ENCODE measurements at places on chromosomes 4 and X.

DNA sequence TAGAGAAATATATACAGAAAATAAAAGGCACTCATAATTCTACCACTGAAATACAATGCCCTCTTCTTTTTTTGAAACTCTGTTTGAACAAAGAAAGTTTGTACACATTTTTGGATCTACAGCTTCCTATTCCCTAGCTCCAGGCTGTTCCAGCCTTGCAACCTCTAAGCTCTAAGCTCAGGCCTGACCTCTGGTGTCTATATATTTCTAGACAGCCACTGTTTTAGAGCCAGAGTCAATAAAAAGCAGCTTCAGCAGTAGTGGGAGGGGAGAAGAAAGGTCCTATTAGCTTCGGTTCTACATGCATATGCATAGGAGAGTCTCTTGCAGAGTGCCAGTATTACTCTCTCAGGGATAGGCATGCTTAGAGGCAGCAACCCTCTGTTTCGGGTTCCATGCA, 39.7 kb downstream of the CLDN2 start:
- no peak for DNase-seq

- DNase-seq = no peak
Measured at GRCh38 chr4:73259571-73260090, 1.0 kb upstream of the ANKRD17 start.

- DNase-seq = no peak
Measured at GRCh38 chr4:181420950-181421349, 822.3 kb upstream of the TENM3 start.

DNA sequence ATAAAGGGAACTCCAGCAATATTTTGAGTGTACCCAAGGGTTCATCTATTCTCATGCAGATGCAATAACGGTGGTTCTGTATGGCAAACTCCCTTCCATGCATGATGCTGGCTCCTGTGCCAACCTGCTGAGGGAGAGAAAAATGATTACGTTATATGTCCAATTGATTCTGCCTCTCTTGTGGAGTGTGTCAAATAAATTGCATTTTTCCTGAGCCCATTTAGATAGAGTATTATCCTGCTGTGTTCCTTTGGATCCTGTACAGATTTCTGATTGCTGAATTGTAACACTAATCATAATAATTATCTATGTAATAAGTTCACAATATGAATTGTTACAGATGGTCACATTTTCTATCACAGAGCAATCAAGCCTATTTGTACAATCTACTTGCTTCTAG, 821.7 kb downstream of the C4orf33 start:
- no peak for DNase-seq

DNA sequence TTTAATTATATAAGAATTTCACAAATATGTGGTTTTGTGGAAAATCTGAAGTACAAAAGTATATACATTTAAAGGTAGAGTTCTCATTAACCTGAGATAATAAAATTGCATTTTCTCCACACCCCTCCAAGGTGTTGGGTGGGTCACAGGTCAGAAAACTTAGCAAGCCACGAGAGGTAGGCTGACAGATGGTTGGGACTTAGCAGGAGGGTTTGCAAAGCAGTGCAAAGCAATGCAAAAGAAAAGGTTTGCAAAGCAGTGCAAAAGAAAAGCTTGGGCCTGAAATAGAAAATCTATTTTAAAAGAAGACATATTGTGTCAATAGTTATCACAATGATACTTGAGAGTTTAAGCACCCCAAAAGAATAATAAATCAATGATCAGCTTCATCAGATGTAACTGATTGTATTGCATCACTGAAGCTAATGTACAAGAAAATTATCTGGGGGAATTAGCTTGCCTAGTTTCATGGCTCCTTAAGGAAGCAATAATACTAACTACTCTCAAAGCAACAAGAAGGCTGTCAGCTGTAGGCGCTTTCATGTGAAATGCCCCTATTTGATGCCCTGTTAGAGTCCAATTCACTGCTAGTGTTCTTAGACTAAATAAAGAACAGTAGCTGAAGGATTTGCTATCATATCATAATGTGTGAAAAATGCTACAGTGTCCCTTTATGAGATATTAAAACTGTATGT, 319.5 kb downstream of the KCNIP4 start:
- no peak for DNase-seq

DNA sequence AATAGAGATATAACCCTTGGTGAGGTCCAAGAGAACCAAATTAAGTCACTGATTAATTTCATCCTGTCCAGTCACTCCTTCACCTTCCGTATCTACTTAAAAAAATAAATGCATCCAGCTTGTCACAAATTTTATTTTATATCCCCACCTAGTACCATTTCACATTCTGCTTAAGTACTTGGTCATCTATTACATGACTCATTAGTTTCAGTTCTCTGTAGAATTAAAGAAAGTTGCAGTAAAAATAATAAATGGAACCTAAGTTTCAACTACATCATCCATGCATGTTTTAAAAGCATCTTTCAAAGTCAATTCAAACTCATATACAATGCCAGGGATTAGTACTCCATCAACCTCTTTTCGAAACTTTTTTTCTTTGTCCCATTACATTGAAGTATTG, 130.2 kb downstream of the SH2D1A start:
- no peak for DNase-seq

- no peak for DNase-seq
Measured at GRCh38 chr4:144614850-144615585, 30.9 kb upstream of the HHIP start.

DNA sequence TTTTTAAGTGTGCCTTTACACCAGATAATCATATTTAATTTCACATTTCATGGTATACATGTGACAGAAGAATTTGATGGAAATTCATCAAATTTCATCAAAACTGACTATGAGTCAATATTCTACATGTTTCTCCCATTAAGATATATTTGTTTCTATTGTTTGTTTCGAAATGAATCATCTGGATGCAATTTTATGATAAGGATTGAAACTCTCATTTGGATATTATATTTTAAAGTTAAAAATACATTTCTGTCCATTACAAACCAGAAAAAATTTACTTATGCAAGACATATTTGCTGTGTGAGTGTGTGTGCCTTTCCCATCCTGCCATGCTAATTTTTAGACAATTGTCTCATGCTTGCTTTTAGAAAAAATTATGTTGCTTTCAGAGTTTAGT, 52.2 kb downstream of the SULT1B1 start:
- no peak for DNase-seq

DNA sequence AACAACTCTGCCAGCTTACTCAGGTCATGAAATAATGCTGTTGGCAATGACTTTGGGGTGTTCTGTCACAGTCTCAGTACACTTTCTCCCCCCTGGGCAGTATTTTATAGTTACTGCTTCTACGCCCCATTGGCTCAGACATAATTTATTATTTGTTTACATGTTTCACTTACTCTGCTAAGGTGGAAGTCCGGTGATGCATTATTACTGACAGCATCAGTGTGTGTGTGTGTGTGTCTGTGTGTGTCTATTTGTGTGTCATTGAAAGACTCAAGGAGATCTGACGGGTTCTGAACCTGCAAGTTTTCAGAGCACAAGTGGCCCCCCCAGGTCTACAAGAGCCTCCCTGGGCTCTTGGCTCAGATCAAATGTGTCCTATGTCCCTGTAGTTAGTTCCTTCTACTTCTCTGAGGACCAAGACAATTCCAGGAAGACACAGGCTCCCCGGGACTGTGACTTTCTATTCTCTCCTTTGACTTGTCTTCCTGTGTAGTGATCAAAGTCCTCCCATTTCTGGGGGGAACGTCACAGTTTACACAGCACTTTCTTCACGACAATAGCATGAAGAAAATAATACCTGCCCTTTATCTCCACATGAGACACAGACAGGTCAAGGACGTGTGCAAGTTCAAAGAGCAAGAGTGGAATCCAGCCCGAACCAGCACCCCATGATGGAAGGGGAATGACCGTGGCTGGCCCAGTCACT, 283.7 kb upstream of the GATB start:
- DNase-seq = no peak

DNA sequence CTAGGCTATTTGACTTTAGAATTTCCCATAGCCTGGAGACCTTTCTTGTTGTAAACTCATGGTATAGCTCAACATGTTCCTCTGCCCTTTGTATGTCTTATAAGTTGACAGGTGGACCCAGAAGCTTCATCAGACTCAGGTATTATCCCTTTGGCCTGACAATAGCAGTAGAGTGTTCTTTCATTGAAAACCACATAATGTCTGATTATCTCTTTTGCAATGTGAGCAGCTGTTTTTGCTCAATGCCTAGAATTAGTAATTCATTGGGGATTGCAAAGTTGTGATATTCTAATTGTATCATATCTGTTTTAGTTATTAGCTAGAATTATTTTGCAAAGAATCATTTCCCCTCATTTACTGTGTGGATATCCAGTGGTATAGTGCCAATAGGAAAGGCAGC, 27.5 kb downstream of the TBC1D19 start:
- no peak for DNase-seq

DNA sequence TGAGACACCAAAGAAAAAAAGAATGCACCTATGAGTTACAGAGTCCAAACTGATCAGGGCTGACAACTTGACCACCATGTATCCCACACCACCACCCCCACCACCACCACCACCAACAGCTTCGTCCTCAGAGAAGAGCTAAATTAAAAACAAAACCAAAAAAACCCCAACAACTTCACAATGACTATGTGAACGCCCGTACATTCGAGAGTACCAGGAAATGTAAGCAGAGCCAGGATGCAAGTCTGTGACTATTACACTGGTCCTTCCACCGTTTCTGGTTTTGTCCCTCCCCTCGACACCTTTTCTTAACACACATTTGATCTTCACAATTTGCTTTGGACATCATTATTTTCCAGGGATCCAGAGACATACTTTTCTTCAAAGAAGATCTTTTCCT, 51.0 kb downstream of the WFS1 start:
- no peak for DNase-seq

DNA sequence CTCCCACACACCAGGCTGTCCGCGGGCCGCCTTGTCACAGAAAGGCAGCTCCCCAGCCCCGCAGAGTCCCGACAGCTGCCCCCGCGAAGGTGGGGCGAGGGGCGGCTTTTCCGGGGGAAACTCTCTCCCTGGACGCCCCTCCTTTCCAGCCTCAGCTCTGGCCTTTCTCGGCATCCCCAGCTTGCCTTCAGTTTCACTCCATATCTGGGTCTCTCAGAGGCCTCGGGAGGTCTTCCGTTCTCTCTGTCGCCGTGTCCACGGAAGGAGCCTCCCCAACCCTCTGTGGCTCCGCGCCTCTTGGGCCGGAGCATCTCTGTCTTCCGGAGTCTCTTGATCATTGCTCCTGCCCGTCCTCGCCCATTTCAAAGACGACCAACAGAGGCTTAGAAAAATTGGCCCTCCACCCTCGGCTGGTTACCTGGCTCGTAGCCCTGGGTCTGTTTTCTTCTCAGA, 6.1 kb upstream of the MSX1 start:
- DNase-seq = no peak

DNA sequence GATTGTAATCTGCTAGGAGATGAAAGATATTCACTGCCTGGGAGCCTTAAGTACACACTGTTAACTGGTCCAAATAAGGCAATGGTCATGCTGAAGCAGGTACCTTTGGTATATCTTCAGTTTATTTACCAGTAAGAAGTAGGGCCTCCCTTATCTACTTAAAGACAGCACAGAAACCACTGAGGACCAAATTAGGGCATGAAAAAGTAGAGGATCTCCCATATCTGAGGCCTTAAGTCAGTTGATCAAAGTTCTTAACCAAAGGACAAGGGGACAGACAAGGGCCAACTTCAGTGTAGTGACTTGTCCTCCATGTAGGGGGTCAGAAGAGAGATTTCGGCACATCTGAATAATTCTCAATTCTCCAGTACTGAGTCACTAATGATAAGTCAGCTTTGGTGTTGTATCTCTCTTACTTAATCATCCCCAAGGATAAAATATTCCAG, 59.1 kb downstream of the AMELX start:
- DNase-seq = no peak

DNA sequence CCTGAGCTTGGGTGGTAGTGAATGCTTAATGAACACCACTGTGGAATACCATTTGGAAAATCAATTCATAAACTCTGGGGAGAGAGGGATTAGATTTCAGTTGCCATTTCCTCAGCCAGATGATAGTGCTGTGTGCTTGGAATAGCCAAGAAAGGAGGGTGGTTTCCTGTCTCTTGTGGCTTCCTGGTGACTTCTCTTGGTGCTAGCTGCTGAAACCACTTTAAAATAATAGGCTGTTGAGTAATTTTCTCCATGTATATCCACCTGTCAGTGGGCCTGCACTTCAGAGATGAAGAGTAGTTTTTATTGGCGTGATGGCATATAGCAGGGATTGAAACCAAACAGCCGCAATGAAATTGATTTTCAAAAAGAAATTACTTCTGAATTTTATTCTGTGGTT, 11.8 kb downstream of the EDA start:
- no peak for DNase-seq

DNA sequence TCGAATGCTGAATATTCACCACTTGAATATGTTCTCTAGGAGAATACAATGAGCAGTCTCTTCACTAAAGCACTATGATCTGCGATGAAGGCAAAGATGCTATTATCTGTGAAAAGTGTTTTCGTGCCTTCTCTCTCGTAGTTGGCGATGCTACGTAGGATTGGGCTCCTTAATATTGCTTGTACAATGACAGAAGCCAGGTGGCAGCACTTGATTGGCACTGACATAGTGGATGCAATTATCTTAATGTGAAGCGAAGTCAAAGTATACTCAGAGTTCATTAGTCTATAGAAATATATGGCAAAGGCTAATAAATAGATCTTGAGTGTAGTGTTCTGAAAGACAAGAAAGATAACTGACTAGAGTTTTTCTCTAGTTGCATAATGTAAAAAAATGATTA, 1135.7 kb upstream of the AGA start:
- DNase-seq = no peak

DNA sequence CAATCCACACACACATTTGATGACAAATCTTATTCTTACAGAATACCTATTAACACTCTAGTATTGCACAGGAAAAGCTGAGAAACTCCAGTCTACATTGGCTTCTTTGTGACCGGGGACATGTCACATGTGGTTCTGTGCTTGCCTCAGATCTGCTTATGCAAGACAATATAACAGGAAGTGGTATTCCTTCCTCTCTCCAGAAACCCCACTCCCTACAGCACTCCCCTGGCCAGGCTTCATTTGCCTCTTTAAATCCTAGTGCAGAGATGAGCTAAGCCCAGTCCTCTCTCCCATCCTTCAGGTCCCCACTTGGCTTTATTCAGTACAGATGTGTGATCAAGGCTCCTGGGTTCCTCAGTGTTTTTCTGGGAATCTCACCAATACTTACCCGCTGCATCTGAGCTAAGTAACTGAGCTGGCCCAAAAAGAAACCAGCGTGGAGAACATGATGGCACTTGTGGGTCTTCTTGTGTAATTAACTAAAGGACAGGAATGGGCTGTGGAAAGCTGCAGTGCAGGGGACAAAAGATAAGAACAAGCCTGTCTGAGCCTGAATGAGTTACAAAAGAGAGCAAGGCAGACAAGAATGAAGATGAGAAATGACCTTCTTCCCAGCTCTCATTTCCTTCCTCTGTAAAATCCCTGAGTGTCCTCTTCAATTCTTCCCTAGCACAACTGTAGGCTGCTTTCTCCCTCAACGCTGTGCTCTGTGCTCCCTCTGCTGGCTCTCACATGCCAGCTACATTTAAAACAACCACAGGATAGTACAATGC, 105.6 kb downstream of the HNRNPD start:
- no peak for DNase-seq

DNA sequence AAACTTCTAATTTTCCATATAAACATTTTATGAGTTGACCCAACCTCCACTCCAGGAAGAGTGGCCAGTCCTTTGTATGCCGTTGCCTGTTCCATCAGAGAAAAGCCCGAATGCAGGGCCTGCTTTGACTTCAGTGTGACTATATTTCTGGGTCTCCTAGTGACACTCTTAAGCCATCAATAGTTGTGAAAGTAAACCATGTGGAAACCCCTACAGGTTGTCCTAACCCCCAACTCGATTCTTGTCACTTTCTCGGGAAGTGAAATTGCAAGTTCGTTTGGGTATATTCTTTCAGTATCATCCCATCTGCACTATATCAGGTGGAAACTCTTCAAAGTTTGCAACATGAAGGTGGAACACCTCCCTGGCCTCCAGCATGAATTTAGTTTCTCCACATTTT, 52.8 kb downstream of the EFHC2 start:
- DNase-seq = no peak
